ENCODE measurements at places on chromosomes 16 and 17.

DNA sequence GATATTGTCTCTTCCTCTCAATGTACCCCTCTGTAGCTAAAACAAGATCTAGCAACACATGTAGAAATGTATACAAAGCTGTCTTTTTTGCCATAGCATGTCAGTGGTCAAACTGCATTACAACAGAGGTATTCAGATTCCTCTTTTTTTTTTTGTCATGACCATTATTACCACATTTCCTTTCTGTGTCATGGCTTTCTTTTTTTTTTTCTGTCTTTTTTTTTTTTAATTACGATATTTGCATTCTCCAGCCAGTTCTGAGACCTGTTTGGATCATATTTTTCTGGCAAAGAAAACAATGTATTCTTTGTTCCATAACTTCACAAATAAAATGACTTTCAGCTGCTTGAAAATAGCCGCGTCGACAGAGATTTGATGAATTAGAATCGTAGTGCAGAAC lies 27.4 kb upstream of the CAPNS2 start:
- H3K4me3 ChIP-seq = no peak overlapping the region
- no peaks in the 10 kb centered on the region for H3K4me1 ChIP-seq
- H3K27me3 ChIP-seq = no peaks in the 10 kb centered on the region
- DNase-seq = no peak
- H3K27ac ChIP-seq = no peak overlapping the region

GRCh38 chr17:34626121-34626681 lies 46.8 kb downstream of the TMEM132E start:
- no peak overlapping the region for H3K4me3 ChIP-seq
- no peaks in the 10 kb centered on the region for H3K27me3 ChIP-seq
- H3K4me1 ChIP-seq = no peaks in the 10 kb centered on the region
- H3K36me3 ChIP-seq = no peaks in the 10 kb centered on the region

DNA sequence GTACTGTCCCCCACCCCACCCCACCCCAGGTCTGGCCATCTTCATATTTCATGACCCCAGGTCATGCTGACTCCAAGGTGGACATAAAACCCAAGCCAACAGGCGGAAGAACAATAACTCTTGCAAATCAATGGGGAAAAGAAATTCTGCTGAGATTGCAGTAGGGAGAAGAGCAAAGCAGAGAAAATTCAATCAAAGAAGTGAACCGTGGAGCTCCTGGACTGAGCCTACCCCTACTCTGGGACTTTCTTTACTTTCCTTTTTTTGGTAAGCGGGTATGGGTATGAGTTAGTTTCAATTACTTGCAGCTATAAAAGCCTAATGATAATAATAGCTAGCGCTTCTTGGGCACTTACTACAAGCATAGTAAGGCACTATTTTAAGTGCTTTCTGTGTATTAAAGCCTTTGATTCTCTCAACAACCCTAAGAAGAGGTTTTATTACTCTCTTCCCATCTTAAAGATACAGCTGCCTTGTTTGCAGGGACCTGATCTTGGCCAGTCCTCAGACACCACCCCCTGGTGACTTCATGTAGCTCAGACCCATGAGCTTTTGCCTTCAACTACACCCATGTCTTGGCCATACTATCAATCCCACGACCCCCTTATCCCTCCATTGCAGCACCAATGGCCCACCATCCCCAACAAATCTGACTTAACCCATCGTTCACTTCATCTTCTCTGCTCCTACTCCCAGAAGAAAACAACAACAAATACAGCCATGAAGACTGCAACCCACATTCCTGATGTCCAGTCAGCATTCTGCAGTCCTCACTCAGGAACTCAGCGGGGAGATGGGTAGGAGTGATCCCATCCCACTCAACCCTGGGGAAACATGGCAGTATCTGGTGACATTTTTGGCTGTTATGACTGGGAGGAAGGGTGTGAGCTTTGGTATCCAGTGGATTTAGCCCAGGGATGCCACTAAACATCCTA lies 4.4 kb downstream of the GGA2 start:
- no peak overlapping the region for H3K27ac ChIP-seq
- H3K36me3 ChIP-seq = no peaks in the 10 kb centered on the region
- H3K4me1 ChIP-seq = peaks cover 2% of the 10 kb centered on the region
- H3K4me3 ChIP-seq = no peak overlapping the region

- no peaks in the 10 kb centered on the region for H3K27me3 ChIP-seq
- peaks cover 3% of the 10 kb centered on the region for H3K4me1 ChIP-seq
- DNase-seq = no peak
- H3K27ac ChIP-seq = no peak overlapping the region
- peak overlapping the region; percentile 98 for H3K4me3 ChIP-seq
Measured at GRCh38 chr17:58084317-58084981, 1.2 kb downstream of the DYNLL2 start.

Measured in aorta (tissue), 5 donors.